ENCODE measurements at places on chromosomes 5 and 9. TPM values are rescaled to one million over a fixed set of nuclear protein-coding genes. Genes with fewer than 3 reads are reported as not detected.

GDA gene
- 0.30 TPM for polyA plus RNA-seq

IFNB1 gene
- polyA plus RNA-seq = not detected

TRIM36 gene
- 2.2 TPM for polyA plus RNA-seq

MSX2 gene
- polyA plus RNA-seq = 0.44 TPM

FSD1L gene
- polyA plus RNA-seq = 18.1 TPM

GRCh38 chr5:179268966-179269693, 76.1 kb downstream of the ADAMTS2 start:
- DNase-seq = no peak

DNA sequence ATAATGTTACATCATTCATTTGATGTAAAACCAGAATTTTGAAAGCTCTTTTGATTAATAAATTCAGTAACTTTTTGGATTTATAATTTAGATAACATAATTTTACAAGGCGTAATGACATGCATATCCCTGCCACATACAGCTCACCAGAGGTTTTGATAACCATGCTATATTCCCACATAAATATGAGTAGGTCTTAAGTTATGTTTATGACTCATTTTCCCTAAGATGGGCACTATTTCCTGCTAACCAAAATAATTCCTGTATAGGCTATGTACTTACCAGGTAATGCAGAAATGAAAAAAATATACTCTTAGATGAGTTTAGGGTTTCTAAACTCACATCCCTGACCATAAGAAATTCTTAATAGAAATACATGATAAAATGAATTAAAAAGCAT, 93.9 kb upstream of the EDIL3 start:
- no peak for DNase-seq
